ENCODE measurements at places on chromosomes 2 and 18.

GRCh38 chr2:142165790-142166189, 35.0 kb upstream of the LRP1B start:
- no peak for DNase-seq

DNA sequence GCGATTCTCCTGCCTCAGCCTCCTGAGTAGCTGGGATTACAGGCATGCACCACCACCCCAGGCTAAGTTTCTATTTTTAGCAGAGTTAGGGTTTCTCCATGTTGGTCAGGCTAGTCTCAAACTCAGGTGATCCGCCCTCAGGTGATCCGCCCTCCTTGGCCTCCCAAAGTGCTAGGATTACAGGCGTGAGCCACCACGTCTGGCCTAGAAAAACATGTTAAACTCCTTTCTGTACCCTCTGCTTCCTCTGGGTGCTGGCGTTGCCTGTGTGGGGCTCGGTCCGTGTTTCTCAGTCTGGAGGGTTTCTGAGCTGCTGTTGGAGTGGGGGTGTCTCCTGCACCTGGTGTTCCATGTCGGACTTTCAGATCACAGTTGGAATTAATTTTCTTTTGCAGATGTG, 17.9 kb downstream of the LDLRAD4 start:
- no peak for DNase-seq

GRCh38 chr2:226837787-226838603, 2.1 kb downstream of the RHBDD1 start:
- no peak for DNase-seq

- no peak for DNase-seq
Observed at GRCh38 chr2:9799011-9799596, 44.2 kb upstream of the TAF1B start.

DNA sequence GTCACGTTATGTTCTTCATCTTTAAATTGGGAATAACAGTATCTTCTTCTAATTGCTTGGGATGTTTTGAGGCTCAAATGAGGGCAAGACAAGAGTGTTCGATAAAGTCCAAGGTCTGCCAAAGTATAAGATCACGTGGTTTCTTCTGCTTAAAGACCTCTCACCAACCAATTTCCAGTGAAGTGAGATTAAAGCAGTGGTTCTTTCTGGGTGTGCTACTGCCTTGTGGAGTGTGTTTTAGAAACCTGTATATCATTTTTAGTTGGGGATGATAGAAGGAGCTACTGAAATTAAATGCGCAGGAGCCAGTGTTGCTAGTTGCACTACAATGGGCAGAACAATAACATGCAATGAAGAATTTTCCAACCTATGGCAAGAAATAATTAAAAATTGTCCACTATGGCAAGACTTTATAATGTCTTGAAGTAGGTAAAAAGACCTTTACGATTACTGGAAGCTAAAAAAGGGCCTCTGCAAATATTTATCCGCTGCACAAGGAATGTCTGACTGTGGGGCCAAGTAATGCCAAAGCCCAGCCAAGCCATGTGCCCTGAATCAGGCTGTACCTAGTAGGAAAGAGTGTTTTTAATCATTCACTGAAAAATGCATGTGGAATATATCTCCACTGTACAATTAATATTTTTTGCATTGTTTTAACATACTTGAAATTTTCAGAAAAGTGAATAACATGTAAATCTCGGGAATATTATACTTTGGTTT, 244.5 kb upstream of the REG3G start:
- DNase-seq = no peak

DNA sequence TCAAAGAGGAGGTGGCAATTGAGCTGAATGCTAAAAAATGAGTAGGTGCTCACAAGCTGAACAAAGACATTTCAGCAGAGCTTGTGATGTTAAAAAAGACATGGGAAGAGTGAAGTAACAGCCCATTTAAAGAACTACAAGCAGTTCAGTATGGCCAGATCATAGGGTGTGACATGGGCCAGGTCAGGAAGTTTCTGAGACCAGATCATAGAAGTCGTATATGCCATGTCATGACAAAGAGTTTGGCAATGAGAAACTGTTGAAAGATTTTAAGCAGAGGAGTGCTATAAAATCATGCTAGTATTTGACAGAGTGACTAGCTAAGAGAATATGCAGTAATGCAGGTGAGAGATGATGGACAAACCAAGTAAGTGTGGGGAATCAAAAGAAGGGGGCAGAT, 7.3 kb upstream of the PELI1 start:
- no peak for DNase-seq

DNA sequence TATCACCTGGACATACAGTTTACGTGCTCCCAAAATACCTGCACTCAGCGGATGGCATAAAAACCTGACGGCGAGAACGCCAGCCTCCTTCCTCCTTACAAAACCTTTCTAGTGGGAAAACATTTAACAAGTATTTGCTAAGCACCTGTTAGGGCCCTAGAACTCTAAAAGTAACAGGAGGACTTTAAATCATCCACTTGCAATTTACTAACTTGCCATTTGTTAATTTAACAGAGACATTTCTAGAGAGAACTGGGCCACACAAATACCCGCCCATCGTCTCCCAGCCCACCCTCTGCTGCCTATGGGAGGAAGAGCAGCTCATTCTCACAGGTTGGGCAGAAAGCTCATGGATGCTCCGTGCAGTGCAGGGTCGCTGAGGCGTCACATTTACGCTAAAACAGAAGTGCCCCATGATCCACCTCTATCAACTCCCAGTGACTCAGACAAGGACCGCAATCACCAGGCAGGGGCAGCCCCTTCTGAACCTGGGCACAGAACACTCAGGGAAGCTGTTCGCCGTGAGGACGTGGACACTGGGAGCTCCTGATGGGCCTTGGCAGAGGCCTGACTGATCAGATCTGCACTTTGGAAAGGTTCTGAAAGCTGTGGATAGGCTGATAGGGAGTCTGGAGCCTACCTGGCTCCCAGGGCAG, 106.9 kb downstream of the HDAC4 start:
- peak; percentile 19 for DNase-seq

DNA sequence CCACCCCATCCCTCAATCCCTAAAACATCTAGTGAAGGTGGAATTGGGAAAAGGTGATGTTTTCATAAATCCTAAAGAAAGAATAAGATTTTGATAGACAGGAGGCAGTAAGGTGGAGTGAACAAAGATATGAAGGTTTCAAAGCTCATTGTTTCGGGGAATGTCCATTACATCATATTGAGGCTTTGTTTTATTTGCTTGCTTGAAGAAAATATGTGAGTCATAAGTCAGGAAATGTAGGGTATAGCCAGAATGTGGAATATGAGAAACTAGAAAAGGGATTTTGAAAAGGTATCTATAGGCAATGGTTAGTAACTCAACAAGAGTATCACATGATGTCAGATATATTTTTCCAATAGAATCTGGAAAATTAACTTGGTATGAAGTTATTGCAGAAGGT, 1178.5 kb upstream of the ACVR2A start:
- no peak for DNase-seq

DNA sequence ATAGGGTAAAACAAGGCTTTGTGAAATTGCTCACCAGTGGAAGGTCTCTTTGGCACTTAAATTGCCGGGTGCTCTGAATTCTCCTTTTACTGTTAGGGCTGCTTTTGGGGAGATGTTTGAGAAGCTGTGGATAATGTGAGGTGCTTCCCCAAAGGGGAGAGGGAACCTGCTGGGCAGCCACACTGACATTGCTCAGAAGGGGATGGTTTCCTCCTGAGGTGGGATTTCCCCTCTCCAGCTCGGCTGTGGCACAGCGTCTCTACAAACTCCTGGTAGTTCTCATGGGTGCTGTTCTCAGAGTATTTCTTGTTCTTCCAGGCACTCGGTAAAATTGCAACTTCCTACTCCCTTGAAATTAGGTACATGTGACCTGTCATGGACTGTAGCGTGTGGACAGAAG, 124.2 kb downstream of the LPIN1 start:
- DNase-seq = no peak

DNA sequence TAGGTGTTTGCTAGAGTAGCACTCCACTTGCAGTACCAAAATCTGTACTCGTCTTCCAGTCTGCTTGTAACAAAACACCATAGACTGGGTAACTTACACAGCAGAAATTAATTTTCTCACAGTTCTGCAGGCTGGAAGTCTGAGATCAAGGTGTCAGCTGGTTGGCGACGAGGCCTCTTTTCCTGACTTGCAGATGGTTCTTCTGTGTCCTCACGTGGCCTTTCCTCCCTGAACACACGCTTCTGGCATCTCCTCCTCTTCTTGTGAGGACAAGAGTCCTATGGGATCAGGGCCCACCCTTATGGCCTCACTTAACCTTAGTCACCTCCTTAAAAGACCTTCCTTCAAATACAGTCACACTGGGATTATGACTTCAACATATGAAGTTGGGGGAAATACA, 493.5 kb upstream of the MYT1L start:
- DNase-seq = no peak

DNA sequence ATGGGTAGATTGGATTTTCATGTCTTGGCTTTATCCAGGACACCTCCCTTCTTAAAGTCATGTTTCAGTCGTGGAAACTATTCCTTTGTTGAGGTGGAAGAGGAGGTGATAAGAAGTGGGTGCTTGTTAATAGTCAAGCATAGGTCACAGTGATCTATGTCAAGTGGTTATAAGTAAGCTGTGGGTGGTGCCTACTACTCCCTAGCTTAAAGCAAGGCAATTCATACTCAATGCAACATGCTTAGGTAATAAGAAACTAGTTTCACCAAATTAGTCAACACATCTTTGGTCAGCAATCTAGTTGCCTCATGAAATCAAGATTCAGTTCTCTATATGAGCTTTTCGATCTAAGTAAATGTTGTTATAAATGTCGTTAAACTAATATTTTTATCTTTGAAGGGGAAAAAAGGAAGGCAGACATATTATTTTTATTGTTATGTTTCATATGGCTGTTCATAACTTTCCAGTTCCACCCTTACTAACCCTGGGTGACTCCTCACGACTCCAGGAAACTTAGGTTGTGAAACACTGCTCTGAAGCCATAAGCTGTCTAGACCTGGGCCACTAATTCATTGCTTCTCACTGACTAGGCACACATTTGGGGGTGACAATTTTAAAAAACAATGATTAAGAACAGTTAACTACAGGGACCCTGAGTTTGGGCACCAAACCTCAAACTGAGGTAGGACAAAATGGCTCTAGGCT, 5.8 kb upstream of the ABCB11 start:
- no peak for DNase-seq

GRCh38 chr2:234834228-234834923, 117.4 kb upstream of the SH3BP4 start:
- DNase-seq = no peak

DNA sequence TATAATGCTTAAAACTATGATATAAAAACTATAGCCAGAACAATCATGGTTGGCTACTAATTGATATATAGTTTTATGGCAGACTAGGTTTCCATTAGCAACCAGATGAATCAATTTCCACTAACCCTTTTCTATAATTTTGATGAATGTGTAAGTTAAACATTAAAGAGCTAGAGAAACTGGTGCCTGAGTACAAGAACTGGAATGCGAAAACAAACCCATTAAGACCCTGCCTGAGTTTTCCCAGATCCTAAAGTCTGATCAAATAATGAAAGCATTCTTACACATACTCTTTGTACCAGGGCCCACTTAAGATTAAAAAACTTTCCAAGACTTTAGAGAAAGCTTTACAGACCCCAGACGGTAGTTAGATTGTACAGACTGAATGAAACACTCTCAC, 21.3 kb downstream of the MRPL19 start:
- no peak for DNase-seq

DNA sequence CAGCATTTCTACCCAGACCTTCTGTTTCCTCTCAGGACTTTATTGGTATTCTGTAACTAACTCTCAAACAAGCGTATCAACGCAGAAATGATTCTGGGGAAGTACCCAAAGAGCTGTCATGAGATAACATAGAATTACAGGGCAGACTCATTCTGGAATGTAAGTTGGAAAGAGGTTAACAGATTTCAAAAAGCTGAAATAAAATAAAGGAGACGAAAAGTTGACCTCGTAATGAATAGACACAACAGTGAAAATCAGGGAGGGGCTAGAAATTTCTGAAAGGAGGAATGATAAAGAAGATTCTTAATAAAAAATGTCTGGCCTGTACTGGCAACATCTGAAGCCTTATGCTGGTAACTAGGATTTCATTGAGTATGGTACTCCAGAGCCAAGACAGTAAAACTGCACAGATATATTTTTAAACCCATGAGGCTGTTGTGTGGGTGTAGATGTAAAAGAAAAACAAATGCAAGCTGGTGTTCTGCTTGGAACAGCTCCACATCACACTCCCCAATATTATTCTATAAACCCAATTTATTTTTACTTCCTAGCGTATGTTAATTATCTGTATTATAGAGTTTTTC, 23.9 kb downstream of the RBMS1 start:
- DNase-seq = no peak

- DNase-seq = no peak
Observed at GRCh38 chr2:65991381-65992197, 443.3 kb upstream of the MEIS1 start.

DNA sequence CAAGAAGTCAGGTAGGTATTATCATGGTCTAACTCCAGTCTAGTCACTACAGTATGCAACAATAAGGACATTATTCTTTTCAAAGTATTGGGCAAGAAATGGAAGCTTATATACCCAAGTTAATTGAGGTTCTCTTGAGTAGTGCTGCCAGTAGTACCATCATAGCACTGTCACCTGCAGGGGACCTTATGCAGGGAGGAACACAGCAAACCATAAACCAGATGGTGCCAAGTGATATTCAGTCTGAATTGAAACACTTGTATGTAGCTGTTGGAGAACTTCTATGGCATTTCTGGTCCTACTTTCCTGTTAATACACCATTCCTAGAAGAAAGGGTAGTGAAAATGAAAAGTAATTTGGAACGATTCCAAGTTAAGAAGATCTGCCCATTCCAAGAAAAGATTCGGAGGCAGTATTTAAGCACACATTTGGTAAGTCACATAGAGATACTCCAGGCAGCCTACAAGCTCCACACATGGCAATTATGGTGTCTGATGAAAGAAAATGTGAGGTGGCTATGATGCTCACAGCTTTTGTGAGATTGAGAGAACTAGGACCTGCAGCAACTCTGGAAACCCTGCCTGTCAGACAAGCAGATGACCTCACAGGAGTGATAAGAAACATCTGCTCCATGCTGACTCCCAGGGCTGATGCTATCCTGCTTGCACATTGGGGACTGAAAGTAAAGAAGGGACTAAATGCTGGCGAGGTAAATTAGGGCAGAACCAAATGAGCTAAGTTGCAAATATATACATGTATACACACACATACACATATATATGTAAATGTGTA, 174.7 kb downstream of the MC4R start:
- no peak for DNase-seq

GRCh38 chr2:37921781-37922180, 3.3 kb upstream of the RMDN2 start:
- no peak for DNase-seq

GRCh38 chr18:50879302-50880118, 592 bp downstream of the ME2 start:
- no peak for DNase-seq

DNA sequence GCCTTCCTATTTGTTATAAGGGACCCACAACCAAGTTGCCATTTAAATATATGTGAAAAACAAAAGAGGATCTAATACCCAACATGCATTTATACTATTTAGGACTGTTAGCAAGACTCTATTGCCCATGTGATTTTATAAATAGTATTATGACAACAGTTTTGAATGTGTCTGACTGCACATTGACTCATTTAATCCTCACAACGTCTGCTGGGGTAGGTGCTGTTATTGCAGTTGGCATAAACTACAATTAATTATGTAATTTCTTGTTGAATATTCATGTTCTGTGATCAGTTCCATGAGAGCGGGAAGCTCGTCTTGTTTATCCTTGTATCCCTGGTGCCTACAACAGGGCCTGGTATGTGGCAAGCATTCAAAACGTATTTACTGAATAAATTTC, 53.7 kb downstream of the SH2D6 start:
- no peak for DNase-seq

All from stimulated activated CD4-positive, alpha-beta T cell treated with anti-CD3 and anti-CD28 coated beads, Interleukin-1b, Interleukin-23, amount 100 ng/mL, for 1 hour (primary cell).